A549 treated with DMSO at 1 μM for 4 hours (cell line): ENCODE measurements at places on chromosomes 12 and 14. TPM values are rescaled to one million over a fixed set of nuclear protein-coding genes. Genes with fewer than 3 reads are reported as not detected.

Gene OVCH1
- total RNA-seq: not detected in 5 replicates

Gene TSPAN8
- 0.10 to 0.12 TPM in 2 of 5 replicates, not detected in the others for total RNA-seq

Gene DNAI7
- total RNA-seq: 0.09 to 0.46 TPM (median 0.20 TPM) in 5 replicates

Gene DPY19L2
- total RNA-seq: 1.3 to 2.4 TPM (median 1.8 TPM) in 5 replicates

Gene CYP27B1
- total RNA-seq: 2.0 to 4.0 TPM (median 2.2 TPM) in 5 replicates

Gene WNT1
- total RNA-seq: 0.08 TPM in 1 of 5 replicates, not detected in the others

Gene NTF3
- not detected in 5 replicates for total RNA-seq

Gene KIF26A
- 1.8 to 4.3 TPM (median 3.1 TPM) in 5 replicates for total RNA-seq
